Activated naive CD8-positive, alpha-beta T cell treated with anti-CD3 and anti-CD28 coated beads for 36 hours (primary cell): ENCODE measurements at places on chromosomes 3 and 15.

- no peak for DNase-seq
Observed at GRCh38 chr3:197491923-197492664, 63.7 kb downstream of the BDH1 start.

GRCh38 chr3:187207062-187207461 is 9.8 kb downstream of the RTP1 start:
- no peak for DNase-seq

GRCh38 chr3:140424211-140424610 is 253.7 kb upstream of the TRIM42 start:
- DNase-seq = no peak

GRCh38 chr15:98402486-98402885 is 245.9 kb upstream of the IGF1R start:
- DNase-seq = no peak

GRCh38 chr3:12198301-12198700 is 39.6 kb upstream of the TIMP4 start:
- no peak for DNase-seq

DNA sequence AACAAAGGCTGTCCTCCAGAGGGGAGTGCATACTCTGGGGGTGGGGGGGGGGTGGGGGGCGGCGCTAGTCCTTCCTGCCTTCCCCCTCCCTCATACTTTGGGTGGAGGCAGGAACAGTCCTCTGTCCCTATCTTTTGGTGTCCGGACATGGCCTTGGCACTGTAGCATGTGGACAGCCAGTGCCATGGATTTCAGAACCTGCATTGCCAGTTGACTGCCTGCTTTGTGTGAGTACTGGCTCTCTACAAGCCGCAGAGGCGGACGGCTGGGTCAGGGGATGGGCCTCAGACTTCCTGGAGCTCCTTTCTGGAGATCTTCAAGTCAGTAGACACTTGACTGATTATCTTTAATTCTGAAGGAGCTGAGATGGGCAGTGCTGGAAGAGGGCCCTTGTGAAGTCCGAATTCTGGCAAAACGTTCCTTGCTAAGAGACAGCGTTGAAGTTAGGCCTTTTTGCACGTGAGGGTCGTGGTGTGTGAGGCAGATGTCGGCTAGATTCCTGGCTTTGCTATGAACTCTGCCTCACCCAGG is 2.5 kb downstream of the CLDN11 start:
- DNase-seq = no peak

GRCh38 chr15:58458076-58458475 is 26.3 kb downstream of the LIPC start:
- no peak for DNase-seq

DNA sequence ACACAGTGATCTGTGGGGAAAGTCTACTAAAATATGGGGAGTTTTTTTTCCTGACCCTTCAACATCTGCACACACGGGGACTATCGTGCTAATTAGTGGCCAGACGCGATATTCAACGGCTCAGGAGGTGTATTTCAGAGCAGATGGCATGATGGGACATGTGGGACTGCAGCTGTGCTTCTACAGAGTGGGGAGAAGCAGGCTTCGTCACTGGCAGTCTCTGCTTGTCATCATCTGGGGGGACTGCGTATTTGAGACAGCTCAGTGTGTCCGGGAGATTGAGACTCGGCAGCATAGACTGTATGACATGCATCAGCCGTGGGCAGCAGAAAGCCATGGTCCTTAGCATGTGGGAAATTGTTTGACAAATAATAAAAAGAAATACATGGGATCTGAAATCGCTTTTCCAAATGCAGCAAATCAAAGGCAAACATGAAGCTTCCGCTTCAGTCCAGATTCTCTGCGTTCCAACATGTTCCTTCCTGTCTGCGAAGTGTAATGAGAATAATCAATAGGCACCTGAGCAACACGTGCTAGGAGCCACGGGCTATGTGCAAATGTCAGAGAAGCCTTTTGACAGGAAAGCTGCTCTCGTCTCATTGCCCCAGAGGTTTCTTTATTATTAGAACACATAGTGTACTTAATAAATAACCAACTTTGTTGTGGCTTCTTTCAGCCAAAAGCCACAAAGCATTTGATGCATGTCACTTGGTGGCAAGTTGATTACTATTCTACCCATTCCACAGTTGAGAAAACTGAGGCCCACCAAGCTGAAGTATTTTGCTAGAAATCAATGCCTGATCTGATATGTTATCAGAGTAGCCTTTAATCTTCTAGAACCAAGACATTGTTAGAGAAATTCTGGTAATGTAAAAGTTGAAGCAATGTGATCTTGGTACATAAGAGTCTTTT is 276.3 kb downstream of the RYR3 start:
- no peak for DNase-seq

DNA sequence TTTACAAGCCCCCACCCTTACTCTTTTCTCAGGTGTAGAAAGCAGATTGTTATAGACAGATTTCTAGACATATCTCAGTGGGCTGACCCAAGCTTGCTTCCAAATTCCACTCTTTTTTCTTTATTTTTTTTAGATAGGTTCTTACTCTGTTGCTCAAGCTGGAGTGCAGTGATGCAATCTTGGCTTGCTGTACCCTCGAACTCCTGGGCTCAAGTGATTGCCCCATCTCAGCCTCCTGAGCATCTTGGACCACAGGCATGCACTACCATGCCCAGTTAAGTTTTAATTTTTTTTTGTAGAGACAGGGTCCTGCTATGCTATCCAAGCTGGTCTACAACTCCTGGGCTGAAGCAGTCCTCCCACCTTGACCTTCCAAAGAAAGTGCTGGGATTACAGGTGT is 53.5 kb upstream of the ADAMTS9 start:
- DNase-seq = no peak

- DNase-seq = no peak
Observed at GRCh38 chr3:185760550-185760949, 64.3 kb downstream of the IGF2BP2 start.

- no peak for DNase-seq
Observed at GRCh38 chr15:58440158-58440910, 8.5 kb downstream of the LIPC start.

DNA sequence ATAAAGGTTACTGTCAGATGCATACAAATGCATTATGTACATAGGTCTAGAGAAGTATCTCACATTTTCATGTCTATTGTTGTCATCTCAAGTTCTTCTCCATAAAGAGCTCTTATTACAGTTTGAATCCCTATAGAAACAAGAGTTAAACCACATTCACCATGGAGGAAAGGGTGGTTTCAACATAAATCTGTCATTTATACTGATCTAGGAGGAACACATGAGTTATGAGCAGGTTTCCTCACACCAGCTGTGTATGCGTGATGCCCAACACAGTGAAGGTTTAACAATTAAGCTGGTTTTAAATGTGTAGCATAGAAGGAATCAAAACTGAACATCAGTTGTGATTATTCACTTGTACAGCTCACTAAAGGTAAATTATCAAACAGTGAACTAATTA is 251.7 kb downstream of the KCNMB2 start:
- no peak for DNase-seq

GRCh38 chr15:60761505-60761845 is 282.5 kb upstream of the ICE2 start:
- no peak for DNase-seq

- no peak for DNase-seq
Observed at GRCh38 chr3:43260412-43260811, 25.9 kb upstream of the SNRK start.

- DNase-seq = peak; percentile 69
Observed at GRCh38 chr3:184361532-184361931, at the start of the genes CLCN2 and POLR2H. Gene CLCN2, minus strand, starts transcription at chr3:184361605. Its CDS starts 126 bp downstream, at chr3:184361479. Gene POLR2H, plus strand, starts transcription at chr3:184361710. Its CDS starts 1,783 bp downstream, at chr3:184363493.

GRCh38 chr3:123286308-123287023 is 84.7 kb downstream of the SEC22A start:
- peak; percentile 25 for DNase-seq

GRCh38 chr15:58077427-58077826 is 11.9 kb upstream of the ALDH1A2 start:
- DNase-seq = no peak

- peak; percentile 35 for DNase-seq
Observed at GRCh38 chr3:196537319-196537984, 22.3 kb upstream of the SMCO1 start.

DNA sequence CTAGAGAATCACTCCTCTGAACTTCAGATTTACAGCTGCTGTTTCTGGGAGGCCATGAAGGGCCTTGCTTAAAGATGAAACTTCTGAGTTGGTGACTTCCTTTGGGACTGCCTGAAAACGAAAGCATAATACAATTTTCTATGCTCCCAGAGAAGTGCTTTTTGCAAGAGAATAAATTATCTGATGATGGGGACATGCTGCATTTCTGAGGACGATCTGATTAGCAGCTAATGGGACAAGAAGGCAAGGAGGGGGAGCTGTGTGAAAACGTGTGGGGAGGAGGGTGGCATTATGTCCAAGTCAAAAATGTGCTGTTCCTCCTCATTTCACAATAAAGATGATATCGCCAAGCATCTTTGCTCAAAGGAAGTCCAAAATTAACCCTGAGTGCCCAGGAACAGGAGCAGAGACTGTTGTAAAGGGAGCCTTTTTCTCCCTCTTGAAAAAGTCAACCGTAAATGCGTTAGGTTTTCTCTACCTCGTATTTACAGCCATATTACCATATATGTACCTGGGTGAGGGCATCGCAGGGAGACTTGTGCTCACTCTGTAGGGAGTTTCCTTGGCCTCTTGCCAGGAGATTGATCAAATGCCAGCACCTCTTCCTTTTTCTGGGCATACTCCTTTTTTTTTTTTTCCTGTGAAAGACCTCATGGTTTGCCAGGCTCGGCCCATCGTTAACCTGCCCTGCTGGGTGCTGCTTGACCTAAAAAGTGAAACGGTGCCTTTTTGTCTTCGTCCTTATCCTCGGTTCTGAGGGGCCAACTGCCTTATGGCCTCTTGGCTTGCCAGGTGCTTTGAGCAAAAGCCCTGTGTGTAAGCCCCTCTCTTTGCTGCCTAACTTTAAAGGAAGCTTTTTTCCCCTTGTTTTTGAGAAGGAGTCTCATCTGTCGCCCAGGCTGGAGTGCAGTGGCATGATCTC is 11.5 kb downstream of the ITPR1 start:
- no peak for DNase-seq

DNA sequence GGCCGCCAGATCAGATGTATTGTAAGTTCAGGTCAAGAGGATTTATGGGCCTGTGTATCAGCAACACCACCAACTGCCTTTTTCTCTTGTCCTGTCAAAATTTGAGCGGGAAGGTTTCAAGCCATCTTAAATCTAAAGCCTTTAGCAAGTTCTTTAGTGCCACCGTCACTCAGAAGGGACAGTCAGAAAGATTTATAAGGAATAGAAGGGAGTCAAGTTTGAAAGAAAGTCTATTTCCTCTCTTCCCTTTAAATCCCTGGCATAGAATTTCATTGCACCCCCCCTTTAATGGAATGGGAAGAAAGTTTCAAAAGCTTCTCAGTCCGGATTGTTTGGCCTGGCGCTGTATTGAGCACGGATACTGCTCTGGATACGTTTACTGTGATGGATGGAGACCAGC is 359.4 kb downstream of the FEZF2 start:
- DNase-seq = no peak

- DNase-seq = no peak
Observed at GRCh38 chr3:163543662-163544061, 1534.6 kb downstream of the SI start.
